ENCODE measurements at places on chromosomes 5 and 9. TPM values are rescaled to one million over a fixed set of nuclear protein-coding genes. Genes with fewer than 3 reads are reported as not detected.

Gene SLC6A3
- not detected for polyA plus RNA-seq

Gene CNTFR
- 5.7 TPM for polyA plus RNA-seq

Gene PRLR
- 2.1 TPM for polyA plus RNA-seq

Gene TMCO6
- polyA plus RNA-seq, result 5.6 TPM

Gene DCTN3
- 95.8 TPM for polyA plus RNA-seq
